ENCODE measurements at places on chromosomes 13 and 19. TPM values are rescaled to one million over a fixed set of nuclear protein-coding genes. Genes with fewer than 3 reads are reported as not detected.
A peak's percentile ranks its signal among the peaks of the same experiment; 100 is the strongest.

DNA sequence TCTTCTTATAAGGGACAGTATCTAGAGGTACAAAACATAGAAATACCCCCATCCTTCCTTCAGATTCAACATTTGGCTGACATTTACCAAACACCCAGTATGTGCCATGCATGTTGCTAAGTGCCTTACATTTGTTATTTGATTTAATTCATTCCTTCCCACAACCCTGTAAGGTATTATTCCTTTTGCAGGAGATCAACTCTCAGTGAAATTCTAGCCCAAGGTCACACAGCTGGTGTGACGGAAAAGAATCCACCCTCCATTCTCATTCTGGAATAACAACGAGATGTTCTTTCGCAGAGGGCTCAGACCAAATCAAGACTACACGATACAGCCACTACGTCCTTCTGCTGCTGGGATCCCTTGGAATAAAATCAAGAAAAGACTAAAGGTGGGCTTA lies 67.8 kb downstream of the C13orf42 start:
- no peak for DNase-seq

DNA sequence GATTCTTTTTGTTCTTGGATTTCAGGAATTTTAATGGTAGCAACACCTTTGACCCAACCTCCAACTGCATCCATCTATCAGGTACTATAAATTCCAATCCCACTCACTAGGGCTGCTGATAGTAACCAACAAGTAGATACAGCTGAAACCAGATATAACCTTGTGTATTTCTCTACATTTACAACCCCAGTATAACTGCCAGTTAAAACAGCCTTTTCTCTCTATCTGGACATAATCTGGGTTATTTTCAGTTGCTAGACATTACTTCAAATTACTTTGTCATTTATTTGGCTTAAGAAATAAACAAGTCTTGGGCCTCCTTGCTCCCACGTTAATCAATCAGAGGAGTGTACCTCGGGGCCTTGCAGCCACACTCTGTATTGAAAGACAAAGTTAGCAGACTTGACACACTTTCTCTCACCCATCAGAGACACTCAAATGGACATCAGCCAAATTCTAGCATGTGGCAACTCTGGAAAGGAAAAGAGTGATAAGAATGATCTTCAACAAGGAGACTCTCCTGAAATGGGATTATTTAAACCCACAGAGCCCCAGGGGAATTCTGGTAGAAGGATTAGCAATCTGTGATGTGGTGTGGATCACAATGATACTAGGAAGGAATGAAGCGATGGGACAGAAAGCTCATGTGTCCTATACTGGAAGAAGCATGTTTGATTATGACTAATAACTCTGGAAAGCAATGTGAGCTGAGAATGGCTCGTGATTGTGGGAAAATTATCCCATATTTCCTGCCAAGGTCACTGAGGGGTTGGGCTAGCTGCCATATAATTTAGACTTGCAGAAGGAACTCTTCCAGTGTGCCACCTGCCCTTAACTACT lies 157.5 kb downstream of the FLT1 start:
- DNase-seq: no peak

DNA sequence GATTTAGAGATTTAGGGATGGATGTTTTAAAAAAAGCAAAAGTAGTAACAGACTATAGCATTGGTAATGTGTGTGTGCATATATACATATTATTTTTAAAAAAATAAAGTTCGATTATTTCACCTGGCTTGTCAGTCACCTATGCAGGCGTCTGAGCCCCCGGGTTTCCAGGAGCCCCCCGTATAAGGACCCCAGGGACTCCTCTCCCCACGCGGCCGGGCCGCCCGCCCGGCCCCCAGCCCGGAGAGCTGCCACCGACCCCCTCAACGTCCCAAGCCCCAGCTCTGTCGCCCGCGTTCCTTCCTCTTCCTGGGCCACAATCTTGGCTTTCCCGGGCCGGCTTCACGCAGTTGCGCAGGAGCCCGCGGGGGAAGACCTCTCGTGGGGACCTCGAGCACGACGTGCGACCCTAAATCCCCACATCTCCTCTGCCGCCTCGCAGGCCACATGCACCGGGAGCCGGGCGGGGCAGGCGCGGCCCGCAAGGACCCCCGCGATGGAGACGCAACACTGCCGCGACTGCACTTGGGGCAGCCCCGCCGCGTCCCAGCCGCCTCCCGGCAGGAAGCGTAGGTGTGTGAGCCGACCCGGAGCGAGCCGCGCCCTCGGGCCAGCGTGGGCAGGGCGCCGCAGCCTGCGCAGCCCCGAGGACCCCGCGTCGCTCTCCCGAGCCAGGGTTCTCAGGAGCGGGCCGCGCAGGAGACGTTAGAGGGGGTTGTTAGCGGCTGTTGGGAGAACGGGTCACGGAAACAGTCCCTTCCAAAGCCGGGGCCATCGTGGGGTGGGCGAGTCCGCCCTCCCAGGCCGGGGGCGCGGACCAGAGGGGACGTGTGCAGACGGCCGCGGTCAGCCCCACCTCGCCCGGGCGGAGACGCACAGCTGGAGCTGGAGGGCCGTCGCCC lies 840 bp upstream of the CCNA1 start:
- DNase-seq: no peak

DNA sequence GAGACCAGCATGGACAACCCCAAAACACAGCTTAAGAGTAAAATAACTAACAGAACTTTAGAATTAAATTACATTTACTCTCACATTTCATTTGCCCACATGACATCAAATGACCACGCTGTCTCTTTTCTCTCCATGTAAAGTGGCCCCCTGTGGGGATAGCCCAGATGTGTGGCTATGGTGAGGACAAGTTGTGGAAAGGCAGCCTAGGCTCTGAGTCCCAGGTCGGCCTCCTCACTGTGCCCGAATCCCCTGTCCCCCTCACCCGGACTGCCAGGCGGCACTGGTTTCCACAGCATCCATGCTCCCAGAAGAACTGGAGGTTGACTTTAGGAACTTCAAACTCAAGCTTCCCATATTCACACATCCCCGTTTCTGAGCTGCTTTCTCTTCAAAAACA lies 111.8 kb upstream of the UQCRFS1 start:
- DNase-seq: no peak

DNA sequence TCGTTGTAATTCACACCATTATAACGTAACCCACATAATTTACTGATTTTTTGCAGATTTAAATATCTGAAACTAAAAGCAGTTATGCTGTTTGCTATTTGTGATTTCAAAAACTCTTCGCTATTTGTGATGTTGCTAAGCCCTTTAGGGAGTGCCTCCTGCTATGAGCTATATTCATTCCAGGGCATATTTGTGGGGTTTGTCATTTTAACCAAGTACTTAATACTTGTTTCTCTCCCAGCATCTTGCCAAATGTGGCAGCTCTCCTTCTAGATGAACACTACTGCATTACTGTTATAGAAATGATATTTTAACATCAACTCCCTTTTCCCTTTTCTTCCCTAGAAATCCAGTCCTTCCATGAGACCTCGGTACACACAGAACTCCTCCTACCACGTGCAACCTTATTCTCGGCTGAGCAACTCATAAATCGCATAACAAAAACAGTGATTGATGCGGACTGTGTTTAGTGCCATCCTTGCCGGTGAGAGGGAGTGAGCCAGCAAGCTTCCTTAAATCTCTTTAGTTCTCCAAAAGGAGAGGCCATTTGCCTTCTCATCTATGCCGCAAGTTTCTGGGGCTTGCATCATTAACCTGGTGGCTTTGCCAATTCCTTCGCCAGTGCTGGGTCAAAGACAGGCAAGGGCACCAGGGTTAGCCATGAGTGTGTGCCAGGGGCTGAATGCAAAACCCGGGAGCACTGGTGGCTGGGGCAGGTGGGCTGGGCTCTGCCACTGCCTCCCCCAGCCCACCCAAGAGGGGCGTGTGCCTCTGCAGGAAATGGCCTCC lies 33.4 kb downstream of the RFX2 start:
- DNase-seq: no peak

The ICAM4 gene
- 0.25 TPM for polyA plus RNA-seq

The ZNF708 gene
- polyA plus RNA-seq: 8.3 TPM

The KLK3 gene
- not detected for polyA plus RNA-seq

DNA sequence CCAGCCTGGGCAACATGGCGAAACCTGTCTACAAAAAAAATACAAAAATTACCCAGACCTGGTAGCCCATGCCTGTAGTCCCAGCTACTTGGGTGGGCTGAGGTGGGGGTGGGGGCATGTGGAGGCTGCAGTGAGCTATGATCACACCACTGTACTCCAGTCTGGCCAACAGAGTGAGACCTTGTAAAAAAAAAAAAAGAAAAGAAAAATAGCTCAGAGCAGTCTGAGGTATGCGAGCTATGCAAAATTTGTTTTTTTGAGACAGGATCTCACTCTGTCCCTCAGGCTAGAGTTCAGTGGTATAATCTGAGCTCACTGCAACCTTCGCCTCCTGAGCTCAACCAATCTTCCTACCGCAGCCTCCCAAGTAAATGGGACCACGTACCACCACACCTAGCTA lies 7.1 kb upstream of the TOMM40 start:
- DNase-seq: no peak

The PRRG2 gene
- polyA plus RNA-seq: 0.42 TPM

- DNase-seq: no peak
These were observed 8.1 kb upstream of the NKPD1 start for GRCh38 chr19:45168767-45169351.

DNA sequence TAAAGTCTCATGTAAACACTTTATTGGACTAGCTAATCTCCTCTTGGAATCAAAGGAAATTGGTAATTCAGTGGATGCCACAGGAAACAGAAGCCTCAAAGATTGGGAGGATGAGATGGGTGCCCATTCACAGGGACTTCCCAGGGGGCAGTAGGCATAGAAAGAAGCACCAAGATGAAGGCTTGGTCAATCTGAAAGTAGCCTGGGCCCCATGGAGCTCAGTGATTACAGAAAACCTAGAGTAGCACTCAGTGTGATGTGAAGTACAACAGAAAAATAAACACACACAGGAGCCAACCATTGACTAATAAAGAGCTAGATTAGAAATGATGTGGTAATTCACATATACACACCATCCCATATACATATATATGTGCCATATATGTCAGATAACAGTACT lies 560.6 kb downstream of the TBC1D4 start:
- DNase-seq: no peak

GRCh38 chr13:83881917-83882605 lies at the start of gene SLITRK1:
Gene SLITRK1 (minus strand): TSS chr13:83882474. CDS start chr13:83881507, 967 bp downstream.
- DNase-seq: peak; percentile 26

The PEX11G gene
- polyA plus RNA-seq: 2.3 TPM

The APOC1 gene
- 19.6 TPM for polyA plus RNA-seq

DNA sequence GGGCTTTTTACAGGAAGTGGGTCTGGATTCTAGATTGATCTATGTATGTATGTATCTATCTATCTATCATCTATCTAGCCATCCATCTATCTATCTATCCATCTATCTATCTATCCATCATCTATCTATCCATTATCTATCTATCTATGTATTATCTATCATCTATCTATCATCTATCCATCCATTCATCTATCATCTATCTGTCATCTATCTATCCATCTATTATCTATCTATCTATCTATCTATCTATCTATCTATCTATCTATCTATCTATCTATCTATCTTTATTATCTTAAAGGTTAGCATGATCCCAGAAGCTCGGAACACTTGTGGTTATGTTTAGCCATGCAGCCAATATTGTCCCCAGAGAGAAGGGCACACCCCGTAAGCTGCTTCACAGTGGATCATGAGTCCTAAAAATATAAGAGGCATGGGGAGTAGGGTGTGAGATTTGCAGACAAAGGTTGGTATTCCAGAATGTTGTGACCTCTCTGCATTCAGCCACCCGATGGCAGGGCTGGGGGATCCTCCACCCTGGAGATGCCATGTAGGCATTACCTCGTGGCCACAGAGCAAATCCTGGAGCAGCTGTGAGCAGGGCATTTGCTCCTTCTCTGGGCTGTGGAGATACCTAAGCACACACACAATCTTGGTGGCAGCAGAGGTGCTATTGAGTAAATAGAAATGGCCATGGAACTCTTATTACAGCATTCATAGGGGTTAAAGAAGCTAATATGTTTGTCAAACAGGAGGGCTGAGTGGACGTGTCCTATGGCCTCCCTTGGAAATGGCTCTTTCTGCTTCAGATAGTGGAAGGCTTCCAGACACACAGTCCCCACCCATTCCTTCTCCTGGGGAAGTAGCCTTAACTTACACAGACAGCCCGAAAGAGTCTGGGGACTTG lies 310.0 kb upstream of the TSHZ3 start:
- DNase-seq: no peak

DNA sequence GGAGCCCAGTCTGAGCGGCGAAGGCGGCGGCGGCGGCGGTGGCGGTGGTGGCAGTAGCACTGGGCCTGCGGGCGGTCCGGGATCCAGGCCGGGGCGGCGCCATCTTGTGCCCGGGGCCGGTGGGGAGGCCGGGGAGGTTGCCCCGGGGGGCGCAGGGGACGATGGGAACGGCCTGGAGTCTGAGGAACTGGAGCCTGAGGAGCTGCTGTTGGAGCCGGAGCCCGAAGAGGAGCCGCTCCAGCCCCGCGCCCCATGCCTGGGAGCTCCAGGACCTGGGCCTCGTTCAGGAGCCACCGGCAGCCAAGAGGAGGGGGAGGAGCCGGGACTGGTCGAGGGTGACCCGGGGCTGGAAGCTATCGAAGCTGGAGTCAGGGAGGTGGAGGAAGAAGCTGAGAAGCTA lies 11.6 kb downstream of the ZNF28 start:
- DNase-seq: no peak

- no peak for DNase-seq
These were observed 98.3 kb downstream of the TNFRSF19 start for GRCh38 chr13:23668562-23668961.

The HIPK4 gene
- polyA plus RNA-seq: 2.5 TPM

DNA sequence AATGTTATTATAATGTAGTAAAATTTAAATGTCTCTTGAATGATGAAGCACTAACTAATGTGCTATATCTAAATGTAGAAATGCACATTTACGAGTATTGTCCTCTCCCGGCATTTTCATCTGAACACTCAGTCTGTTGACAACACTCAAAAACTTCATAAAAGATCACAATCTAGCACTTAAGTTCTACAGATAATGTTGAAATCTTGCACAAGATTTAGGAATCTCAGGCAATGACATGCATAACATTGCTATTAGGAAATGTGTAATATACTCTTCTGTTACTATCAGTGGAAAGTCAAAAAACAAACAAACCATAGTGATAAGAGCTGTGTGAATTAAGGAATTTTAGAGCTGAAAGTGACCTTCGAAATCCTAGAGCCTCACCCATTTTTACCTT lies 37.5 kb upstream of the XPO4 start:
- DNase-seq: no peak

- DNase-seq: no peak
These were observed 5.7 kb downstream of the DCAF15 start for GRCh38 chr19:13958043-13958442.

DNA sequence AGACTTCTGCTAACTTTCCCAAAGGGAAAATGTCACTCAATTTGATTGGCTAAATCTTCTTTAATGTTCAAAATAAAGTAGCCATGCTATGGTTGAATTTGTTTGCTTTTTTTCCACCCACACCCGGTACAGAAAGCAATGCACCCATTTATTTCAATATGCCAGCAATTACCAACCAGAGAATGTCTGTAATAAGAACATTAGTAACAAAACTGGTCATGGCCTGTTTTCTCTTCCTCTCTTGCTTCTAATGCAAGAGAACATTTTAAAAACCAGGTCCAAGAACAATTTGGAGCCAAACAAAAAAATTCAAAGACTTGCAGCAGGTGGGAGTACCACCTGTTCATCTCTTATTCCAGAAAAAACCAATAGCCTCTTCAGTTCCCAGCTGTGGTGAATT lies 1108.8 kb upstream of the PCDH20 start:
- no peak for DNase-seq
